ENCODE measurements at places on chromosomes 5 and 9.

GRCh38 chr5:154197801-154198491 is 7.4 kb downstream of the GALNT10 start:
- no peak for DNase-seq

DNA sequence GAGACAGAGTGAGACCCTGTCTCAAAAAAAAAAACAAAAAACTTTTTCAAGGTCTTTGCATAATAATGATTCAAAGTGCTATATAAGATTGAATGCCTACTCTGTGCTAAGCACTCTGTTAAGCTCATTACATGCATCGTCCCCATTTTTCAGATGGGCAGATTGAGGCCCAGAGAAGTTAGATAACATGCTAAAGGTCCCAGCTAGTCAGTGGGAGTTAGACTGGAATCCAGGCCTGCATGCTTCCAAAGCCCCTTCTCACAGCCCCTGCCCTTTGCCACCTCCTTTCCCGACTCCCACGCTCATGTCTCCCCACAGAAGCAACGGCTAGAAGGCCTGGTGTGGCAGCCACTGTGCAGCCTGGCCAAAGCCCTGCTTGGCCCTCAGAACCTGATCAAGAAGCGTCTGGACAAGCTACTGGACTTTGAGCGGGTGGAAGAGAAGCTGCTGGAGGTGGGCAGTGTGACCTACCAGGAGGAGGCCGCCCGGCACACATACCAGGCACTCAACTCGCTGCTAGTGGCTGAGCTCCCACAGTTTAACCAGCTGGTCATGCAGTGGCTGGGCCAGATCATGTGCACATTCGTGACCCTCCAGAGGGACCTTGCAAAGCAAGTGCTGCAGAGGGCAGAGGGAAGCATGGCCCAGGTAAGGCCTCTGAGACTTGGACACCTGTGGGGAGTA is 40.3 kb downstream of the ARHGEF37 start:
- no peak for DNase-seq

GRCh38 chr5:149108651-149109280 is 32.5 kb upstream of the ABLIM3 start:
- DNase-seq, result no peak

DNA sequence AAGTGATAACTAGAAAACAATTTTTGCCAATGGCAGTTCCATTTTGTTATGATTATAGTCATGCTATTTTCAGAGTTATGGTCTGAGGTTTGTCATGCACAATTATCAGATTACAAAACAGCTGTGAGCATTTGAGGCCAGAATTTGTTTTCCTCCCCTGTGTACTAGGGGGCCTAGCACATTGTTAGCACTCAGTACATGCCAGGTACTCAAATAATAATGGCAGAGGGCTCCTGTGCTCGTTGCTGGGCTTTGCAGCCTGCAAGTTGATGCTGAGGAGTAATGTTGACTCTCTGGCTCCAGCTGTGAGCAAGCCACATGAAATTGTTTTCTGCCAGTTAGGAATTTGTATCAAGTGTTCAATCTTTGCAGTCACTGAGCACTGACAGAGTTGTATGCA is 6.9 kb downstream of the DNAI1 start:
- no peak for DNase-seq

GRCh38 chr5:177593511-177593910 is 1.5 kb downstream of the TMED9 start:
- DNase-seq, result no peak

- DNase-seq, result no peak
Measured at GRCh38 chr5:102547141-102548035, 48.6 kb upstream of the SLCO6A1 start.

DNA sequence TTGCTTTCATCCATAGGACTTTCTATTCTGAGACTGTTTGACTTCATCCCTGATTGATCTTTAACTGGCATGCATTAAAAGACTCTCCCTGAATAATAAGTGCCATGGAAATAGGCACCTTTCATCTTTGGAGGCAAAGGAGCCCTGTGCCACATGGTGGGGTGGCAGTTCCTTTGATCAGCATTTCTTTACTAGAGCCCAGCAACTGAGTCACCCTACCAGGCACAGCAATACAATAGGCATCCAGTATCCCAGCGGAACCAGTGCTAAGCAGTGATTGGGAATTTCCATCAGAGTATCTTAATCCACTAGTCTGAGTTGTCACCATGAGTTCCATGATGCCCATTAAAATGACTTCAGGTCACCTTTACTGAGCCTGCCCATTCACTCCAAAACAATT is 476.1 kb upstream of the MPDZ start:
- no peak for DNase-seq

DNA sequence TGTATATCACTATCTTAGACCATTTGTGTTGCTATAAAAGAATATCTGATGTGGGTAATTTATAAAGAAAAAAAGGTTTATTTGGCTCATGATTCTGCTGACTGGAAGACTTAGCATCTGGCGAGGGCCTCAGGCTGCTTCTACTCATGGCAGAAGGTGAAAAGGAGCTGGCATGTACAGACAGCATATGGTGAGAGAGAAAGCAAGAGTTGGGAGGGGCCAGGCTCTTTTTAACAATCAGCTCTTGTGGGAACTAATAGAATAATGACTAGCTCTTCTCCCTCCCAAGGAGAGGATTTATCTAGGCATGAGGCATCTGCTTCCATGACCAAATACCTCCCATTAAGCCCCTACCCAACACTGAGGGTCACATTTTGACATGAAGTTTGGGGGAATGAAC is 130.2 kb upstream of the SV2C start:
- DNase-seq, result no peak

All from activated naive CD4-positive, alpha-beta T cell (primary cell).